ENCODE measurements at places on chromosomes 12 and 14.

GRCh38 chr12:75877763-75878621 lies 153.6 kb downstream of the PHLDA1 start:
- DNase-seq: no peak

GRCh38 chr12:91065396-91065795 lies 7.6 kb upstream of the KERA start:
- no peak for DNase-seq

DNA sequence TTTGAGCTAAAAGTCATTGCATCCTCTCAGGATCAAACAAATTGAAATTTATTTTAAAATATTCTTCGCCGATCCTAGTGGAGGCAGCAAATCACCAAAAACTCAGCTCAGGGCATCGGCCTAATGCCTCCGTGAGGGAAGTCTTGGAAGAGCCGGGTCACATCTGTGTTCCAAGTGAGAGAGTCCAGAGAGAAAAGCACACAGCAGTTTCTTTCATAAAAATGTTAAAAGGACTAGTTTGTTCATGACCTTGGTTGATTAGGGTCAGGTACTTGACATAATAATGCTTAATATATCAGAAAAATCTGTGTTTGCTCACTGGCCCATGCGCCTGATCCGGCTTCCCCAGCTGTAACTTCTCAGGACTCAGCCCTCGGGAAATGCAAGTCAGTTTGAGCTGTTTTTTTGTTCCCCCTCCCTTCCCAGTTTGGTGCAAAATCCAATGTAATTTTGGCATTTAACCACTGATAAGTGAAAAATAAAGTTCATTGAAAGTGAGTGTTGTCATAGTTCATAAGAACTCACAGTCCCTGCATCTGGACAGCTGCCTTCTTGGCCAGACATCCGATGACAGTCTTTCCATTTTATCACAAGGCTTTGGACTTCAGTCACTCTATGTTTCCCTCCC lies 161.7 kb downstream of the CAND1 start:
- DNase-seq: no peak

- DNase-seq: no peak
Measured at GRCh38 chr14:80902608-80903007, 38.9 kb downstream of the CEP128 start.

DNA sequence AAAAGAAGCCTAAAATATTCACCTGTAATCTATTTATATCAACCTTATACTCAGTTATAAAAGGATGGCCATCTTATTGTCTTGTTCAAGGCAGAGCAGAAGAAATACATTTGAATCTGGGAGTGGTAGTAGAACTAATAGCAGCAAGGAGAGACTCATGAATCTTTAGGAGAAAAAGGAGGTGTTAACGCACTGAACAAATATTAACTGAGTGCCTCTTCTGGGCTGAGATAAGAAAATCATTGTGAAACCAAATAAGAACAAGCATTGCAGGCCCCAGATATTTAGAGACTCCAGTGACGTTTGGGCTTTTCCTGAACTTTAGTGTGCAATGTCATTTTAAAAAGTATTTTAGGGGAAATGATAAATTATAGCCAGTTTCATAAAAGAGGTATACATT lies 790.6 kb downstream of the DIO2 start:
- DNase-seq: no peak

Data from NCI-H1092 (cell line).